ENCODE measurements at places on chromosomes 7 and 10.
A peak's percentile ranks its signal among the peaks of the same experiment; 100 is the strongest.

DNA sequence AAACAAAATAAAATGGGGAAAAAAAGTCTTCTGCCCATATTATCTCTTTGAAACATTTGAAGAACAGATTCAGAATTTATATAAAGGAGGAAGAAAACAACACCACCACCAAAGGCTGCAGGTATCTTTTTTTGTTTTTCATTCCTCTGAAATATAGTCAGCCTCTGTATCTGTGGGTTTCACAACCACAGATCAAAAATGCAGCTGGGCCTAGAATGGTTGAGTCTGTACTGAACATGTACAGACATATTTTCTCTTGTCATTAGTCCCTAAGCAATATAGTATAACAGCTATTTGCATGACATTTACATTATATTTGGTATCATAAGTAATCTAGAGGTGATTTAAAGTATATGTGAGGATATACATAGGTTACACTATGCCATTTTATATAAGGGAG is 559.7 kb upstream of the LRRN3 start:
- DNase-seq = no peak

- DNase-seq = no peak
Measured at GRCh38 chr7:1446620-1447032, 12.6 kb downstream of the MICALL2 start.

DNA sequence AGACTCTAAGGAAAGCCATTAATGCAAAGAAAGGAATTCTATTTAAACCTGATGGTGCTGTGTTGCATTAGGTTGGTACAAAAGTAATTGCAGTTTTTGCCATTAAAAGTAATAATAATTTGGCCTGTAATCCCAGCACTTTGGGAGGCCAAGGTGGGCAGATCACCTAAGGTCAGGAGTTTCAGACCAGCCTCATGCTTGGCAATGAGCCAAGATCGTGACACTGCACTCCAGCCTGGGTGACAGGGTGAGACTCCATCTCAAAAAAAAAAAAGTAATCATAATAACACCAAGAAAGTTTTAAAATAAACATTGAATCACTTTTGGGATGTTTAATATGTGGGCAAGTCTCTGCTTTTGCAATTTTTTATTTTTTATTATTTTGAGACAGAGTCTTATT is 107.3 kb upstream of the FRMD4A start:
- DNase-seq = no peak

GRCh38 chr10:103767756-103768155 is 87.6 kb downstream of the SH3PXD2A start:
- DNase-seq = no peak

DNA sequence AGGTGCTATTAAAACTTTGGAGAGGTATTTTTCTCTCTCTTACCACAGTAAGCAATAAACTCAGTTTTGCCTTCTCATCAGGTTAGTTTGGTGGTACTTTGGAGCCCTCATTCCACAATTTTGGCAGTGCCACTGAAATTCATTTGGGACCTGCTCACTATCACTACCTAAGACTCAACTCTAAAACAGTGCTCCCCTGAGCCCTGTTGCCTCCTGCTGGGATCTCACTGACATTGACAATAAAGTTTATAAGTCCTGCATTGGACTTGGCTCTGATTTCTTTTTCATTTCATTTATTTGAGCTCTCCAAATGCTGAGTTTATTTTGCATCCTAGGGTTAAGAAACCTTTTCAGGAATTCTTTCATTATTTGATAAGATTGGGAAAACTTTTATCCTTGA is 130.8 kb upstream of the HPS1 start:
- no peak for DNase-seq

DNA sequence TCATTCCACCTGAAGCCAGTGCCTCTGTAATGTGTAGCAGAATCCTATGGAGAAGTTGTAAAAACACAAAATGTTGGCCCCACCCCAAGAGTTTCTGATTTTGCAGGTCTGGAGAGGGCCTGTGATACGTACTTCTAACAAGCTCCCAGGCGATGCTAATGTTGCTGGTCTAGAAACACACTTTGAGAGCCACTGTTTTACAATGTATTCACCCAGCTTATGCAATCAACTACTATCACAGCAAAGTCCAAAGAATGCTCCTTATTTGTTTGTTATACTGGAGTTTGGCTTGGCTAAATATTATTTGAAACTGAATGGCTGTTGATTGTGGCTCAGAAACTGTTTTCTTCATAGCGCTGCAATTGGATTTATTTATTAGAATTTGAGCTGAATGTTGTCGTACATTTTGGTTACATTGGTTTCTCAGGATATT is 44.3 kb downstream of the DNAJB9 start:
- no peak for DNase-seq

DNA sequence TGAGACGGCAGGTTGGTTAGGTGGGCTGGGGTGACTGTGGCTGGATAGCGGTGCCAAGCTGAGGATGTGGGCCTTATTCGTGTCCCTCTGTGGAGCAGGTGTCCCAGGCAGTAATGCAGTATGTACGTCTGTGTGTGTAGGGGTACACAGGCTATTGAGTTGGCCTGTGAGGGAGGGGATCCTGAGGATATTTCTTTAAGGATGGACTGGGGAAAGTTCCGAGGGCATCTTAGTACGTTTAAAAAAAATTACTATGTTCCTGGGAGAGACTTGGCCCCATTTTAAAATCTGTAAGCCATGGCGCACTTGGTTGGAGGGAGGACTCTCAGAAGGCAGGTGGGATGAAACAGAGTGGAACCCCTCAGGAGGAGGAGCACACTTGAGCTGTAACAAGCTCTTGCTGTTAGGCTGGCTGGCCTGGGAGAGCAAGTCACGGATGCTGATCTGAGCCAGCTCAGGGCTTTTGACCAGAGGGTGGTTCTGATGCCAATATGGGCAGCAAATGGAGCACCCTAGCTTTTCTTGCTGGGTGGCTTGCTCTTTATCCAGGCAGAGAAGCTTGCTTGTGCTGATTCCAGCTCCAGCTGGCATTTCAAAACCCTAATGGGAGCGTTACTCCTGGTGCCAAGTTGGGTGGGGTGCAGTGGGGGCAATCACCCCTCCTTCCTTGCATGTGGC is 765 bp downstream of the WBP1L start:
- no peak for DNase-seq

DNA sequence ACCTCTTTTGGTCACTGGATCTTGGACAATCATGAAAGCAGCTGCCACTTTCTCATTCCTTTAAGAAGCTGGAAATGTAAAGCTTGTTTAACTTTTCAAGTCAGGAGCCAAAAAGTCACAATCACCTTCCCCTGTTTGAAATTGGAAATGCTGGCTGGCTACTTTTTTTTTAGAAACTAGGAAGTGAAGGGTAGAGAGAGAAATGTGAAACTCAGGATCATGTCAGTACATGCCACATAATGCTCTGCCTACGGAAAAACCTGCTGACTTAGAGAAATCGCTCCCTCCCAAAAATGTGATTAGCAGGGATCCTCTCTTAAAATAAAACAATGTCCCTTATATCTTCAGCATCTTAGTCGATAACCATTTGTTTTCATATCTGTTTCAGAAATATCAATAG is 188.4 kb upstream of the C7orf33 start:
- no peak for DNase-seq

DNA sequence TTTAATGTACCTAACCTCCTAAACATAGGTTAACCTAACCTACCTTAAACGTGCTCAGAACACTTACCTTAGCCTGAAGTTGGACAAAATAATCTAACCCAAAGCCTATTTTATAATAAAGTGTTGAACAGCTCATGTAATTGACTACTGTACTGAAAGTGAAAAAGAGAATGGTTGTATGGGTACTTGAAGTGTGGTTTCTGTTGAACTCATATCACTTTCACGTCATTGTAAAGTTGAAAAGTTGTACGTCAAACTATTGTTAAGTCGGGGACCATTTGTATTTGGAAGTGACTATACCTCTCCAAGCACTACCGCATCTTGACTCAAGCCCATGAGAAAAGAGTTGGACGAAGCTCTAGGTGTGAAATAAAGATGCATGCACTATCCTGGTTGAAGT is 37.9 kb upstream of the ASAH2 start:
- DNase-seq = no peak

DNA sequence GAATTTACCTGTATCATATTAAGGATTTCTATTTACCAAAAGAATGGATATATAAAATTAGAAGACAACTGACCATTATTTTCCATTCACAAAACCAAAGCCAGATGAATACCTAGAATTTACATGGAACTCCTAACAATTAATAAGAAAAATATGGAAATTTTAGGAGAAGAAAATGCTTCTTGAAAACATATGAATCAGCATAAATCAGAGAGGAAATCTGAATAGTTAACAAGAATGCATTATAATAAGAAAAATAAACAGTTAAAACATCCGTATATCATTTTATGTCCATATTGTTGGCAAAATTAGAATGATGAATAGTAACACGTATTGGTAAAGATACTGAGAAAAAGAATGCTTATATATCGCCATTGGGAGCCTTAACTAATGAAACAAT is 505.5 kb downstream of the NEBL start:
- no peak for DNase-seq

- peak; percentile 70 for DNase-seq
Measured at GRCh38 chr10:72009425-72010081, 45.4 kb downstream of the CHST3 start.

- DNase-seq = no peak
Measured at GRCh38 chr7:35717013-35717412, 22.1 kb upstream of the HERPUD2 start.

DNA sequence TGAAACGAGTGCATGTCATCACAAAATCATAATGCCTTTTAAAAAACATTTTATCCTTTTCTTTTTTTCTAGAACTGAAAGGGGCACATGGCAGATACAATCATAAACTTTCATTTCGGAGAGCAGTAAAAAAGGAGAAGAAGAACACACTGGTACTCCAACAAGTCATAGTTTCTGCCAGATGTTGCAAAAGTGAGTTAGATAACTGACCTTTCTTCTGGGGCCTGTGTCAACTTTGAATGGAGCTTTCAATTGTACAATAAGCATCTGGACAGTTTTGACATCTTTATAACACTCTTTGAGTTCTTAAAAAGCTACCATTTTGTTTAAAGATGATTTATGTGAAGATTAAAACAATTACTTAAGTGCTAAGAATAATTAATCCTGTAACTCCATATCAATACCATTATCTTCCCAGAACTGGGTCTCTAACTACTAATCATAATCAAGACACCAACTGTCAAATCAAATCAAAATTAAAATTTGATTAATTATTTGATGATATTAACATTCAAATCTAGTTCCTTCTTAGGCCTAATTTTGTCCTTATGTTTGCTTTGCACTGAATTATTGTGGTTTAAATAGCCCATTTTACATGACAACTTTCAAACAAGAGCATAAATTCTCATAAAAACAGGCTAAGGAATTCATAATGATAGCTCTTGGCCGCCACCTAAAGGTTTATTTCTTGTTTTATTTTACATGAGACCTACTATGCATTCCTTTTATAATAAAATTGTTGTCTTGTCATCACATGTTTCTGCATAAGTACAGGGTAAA is 19.5 kb upstream of the ITGB8 start:
- peak; percentile 56 for DNase-seq

- DNase-seq = peak; percentile 90
Measured at GRCh38 chr7:152074673-152075072, 49.2 kb downstream of the GALNT11 start.

DNA sequence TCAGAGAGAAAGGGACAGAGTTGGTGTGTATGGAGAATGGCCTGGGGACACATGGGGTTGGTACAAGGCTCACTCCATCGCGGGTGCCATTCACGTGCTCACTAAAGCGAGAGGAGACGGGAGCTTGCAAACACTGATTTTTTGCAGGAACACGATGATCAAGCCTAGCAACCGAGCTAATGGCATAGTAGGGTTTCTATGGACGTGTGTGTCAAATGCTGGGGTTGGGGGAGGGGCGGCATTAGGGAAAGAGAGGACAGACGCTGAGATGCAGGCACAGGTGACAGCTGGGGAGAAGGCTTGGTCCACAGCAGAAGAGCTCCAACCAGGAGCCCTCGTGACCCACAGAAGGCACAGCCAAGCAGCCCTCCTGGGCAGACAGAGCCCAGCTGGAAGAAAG is 33.9 kb downstream of the RCC1L start:
- DNase-seq = no peak

DNA sequence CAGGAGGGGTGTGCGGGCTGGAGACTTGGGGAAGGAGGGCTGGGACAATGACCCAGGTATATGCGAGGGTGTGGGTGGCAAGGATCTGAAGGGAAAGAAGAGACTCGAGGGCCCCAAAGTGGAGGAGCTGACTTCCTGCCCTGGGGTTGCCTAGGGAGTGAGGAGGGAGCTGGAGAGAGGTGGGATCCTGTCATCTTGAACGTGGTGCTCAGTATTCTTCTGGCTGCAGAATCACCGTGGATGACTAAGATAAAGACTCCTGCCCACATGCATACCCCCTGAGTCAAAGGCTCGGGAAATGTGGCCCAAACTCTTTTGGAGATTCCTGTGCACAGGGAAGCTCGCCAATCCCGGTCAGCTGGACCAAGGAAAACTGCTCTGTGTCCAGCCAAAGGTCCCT is 31.2 kb downstream of the COL17A1 start:
- no peak for DNase-seq

DNA sequence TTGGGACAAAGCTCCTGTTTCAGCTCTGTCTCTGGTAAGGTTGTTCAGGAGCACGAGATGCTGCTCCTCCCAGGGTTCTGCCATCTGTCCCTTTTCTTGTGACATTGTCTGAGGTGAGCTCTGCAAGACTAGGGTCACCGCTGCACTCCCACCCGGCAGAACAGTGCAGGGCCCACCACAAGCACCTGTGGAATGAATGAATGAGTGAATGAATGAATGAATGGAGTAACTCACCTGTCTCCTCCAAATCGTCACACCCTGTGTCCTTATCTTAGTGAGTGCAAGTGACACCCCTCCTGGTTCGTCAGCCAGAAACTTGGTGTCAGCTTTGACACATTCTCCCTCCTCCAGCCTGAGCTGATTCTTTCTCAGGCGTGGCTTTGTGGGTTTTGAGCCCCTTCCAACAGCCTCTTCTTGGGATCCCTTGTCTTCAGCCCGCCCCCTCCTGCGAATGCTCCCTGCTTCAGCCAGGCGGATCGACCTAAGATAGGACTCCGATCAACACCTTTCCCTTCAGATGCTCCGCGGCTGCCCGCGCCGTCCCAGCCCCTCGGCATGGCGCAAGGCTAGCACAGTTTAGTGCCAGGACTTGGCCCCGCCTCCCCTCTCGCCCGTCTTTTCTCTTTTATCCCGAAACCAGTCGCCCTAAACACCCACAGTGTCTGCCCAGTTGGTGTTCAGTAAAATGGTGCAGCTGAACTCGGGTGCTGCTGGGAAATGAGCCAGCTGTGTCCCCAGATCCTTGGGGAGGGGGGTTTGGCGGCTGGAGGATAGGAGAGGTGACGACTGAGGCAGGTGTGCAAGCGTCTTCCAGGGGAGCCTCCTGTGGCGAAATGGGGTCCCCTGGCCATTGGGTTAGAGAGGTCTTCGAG is 89.3 kb downstream of the BEND7 start:
- no peak for DNase-seq

DNA sequence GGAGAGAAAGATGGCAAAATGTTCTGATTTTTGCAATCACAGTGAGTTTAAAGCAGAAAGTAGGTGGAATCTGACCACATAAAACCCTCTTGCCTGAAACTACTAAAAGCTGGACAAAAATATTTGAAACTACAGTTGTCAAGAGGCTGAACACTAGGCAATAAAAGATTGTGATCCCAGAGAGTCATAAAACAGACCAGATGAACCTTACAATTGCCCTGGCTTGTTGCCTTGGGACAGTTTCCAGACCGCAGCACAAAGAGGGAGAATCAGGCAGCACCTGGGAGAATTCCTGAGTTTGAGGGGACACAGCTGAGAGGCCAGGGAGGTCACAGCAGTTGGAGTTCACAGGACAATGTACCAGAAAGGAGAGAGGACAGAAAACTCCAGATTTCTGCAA is 107.3 kb upstream of the NANOS1 start:
- DNase-seq = no peak
